ENCODE measurements at places on chromosomes 1 and 21. TPM values are rescaled to one million over a fixed set of nuclear protein-coding genes. Genes with fewer than 3 reads are reported as not detected.

- no peak for DNase-seq
Observed at GRCh38 chr1:32887623-32888022, 1.3 kb downstream of the HPCA start.

GRCh38 chr1:236007781-236008180 is 57.1 kb downstream of the NID1 start:
- no peak for DNase-seq

DNA sequence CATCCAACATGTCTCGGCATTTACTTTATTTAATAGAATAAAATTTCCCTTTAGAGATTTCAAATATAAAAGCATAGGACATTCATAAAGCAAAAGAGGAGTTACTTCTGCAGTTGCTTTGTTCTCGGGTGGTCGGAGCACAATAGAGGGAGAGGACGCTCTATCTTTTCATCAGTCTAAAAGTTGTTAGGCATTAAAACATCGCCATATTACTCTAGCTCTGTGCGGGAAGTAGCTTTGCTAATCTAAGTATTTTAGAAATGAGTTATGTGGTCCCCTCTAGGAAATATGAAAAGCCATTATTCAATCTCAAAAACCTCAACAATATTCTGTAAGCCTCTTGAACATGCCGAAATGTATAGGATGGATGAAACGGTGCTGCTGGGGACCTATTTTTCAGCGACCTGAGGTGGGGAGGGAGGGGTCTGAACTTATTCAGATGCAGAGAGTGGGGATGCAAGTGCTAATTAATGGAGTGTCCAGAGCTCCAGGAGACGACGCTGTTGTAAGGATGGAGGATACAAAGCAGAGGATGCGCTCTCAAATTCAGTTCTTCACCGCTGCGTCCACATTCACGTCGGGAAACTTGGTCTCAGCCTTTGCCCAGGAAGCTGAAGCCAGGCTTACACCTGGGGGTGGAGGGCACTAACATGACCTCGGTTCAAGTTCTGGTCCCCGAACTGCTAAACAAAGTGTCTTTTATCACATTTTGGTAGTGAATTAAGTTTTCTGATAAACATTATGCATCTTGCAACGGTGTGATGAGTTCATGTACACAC is 6.3 kb downstream of the CDKN2C start:
- no peak for DNase-seq

GRCh38 chr1:247496581-247497285 is 38.8 kb upstream of the OR2B11 start:
- no peak for DNase-seq

DNA sequence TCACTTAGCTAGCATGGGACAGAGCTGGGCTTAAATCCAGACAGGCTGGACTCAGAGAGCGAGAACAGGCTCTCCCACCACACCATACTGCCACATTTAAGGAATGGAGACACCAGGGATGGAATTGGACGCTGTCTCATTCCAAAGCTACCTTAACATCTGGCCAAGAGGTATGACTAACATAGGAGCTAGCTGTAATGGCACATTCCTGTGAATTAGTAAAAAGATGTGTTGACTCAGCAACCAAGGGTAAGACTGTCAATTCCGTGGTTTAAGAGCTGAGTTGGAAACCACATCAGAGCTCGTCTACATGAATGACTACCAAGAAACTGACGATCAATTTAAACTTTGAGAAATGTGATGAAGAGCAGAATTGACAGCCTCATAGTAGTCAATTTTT is 8.3 kb upstream of the TNFRSF9 start:
- DNase-seq: peak; percentile 15

- no peak for DNase-seq
Observed at GRCh38 chr1:156480411-156481192, 20.0 kb downstream of the MEF2D start.

FMO4 gene
- 1.5 TPM for total RNA-seq

SLAMF7 gene
- total RNA-seq: 3.4 TPM

Measured in suprapubic skin (tissue), 4 donors.